ENCODE measurements at places on chromosomes 11 and 22.

GRCh38 chr11:22720457-22720856 lies 54.0 kb downstream of the GAS2 start:
- no peak for DNase-seq

DNA sequence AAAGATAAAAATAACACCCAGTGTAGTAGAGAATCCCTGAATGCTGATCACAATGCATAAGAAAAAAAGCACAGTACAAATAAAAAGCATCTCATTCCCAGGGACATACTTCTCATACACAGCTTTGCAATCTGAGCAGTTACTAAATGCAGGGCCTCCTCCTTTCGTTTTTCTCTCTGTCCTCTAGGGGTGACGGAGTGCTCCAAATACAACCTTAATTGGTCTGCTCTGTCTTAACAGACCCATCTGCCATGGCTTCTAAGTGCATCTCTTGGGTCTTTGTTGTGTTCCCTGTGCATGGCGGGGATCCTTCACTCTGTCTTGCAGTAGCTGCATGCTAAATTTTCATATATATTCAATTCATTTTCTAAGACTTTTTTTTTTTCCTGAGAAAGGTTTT lies 1114.2 kb upstream of the RAG2 start:
- no peak for DNase-seq

GRCh38 chr11:87185228-87185627 lies 147.5 kb downstream of the TMEM135 start:
- no peak for DNase-seq

DNA sequence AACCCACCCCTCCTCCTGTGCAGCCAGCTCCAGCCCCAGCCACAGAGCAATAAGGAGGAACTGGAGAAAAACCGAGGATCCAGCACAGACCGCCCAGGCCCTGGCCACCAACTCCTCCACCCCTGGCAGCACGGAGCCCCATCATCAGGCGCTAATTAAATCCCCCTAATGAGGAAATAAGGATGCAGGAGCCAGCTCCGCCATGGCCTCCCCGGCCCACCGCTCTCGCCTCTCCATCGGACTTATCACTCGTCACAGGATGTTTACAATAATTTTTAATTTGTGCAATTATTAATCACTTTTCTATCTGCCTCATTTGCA lies 42.6 kb downstream of the BUD13 start:
- DNase-seq = no peak

- no peak for DNase-seq
These were observed 14.9 kb downstream of the HEPHL1 start for GRCh38 chr11:94036096-94036495.

DNA sequence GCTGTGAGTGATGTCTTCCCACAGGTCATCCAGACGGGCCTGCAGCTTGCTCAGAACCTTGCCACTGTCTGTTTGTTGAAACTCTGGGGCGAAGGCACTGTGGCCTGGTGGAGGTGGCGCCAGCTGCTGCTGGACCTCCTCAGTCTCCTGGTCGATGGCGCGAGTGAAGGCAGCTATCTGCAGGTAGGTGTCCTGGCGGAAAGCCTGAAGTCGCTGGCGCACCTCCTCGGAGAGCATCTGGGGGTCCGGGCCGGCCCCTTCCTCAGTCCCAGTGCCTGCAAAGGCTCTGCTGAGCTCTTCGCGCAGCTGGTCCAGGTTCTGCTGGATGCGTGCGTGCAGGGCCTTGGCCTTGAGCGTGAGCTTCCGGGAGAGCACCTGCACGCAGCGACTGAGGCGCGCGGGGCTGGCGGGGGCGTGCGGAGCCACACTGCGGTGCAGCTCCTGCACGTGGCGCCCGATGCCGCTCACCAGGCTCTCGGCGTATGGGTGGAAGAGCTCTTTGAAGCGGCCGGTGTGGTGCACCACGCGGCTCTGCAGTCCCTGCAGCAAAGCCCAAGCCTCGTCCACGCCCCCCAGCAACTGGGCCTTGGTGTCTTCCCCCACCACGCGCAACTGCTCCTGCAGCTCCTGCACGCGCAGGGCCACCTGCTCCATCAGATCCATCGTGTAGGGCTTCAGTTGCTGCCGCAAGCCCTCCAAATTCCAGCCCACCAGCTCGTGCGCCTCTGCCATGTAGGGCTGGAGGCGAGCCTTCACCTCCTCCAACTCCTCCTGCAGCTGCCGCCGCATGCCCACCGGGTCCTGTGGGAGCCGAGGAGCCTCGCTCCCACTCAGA lies 1.3 kb downstream of the APOA5 start:
- DNase-seq = no peak

- DNase-seq = no peak
These were observed 935.3 kb downstream of the DLG2 start for GRCh38 chr11:84691830-84692229.

DNA sequence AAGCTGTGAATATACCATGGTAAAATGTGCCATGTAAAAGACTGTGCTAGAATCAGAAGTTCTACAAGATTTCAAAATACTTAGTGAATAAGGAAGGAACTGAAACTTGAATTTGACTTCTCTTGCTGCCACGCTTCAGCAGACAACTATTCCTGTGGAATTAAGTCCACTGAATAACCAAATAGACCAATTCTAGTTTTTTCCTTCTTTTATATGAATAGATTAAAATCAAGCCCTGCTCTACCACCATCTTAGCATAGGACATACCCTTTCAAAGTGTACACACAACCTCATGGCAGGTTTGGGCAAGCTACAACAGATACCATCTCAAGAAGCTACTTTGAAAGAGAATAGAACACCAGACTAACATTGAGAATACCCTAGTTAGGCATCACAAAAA lies 23.4 kb upstream of the CLNS1A start:
- DNase-seq = no peak

GRCh38 chr11:117217141-117218084 lies 14.5 kb downstream of the PCSK7 start:
- DNase-seq = no peak

GRCh38 chr11:59705294-59705693 lies 8.4 kb downstream of the OR10V1 start:
- DNase-seq = no peak

DNA sequence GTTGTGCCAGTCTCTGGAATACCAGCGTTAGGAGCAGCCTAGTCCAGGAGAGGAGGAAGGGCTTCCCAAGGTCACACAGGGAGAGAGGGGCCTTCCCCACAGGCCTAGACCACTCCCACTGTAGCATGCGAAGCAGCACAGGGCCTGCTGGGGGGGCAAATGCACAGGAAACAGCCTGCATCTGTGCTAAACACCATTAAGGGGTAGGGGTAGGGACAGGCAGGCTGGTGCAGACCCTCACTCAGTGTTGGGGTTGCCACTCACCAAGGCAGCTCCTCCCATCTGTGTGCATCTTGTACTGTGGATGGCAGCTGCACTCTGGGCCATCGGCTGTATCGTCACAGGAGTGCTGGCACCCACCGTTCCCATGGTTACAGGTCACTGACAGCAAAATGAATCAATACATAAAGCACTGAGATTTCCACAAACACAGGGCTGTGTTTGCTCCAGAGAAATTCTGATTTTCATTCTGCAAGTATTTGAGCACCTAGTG lies 24.9 kb downstream of the SCUBE2 start:
- DNase-seq = no peak

DNA sequence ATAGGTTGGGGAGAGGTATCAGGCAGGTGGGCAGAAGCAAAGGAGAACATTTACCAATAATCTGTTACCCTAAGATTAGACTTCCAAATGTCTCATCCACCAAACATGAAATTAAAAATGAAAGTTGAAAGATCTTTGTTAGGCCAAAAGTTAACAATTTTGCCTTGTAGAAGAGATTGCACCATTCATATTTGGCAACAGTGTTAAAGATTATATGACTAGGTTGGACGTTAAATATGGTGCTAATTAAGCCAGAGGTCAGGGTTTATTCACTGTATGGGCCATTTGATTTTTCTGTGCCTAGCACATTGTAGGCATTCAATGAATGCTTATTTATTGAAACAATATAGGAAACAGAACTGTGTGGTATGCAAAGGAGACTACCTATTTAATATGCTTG lies 126.1 kb upstream of the SLC5A12 start:
- no peak for DNase-seq

GRCh38 chr11:66951927-66952337 lies 6.3 kb downstream of the PC start:
- DNase-seq = no peak

DNA sequence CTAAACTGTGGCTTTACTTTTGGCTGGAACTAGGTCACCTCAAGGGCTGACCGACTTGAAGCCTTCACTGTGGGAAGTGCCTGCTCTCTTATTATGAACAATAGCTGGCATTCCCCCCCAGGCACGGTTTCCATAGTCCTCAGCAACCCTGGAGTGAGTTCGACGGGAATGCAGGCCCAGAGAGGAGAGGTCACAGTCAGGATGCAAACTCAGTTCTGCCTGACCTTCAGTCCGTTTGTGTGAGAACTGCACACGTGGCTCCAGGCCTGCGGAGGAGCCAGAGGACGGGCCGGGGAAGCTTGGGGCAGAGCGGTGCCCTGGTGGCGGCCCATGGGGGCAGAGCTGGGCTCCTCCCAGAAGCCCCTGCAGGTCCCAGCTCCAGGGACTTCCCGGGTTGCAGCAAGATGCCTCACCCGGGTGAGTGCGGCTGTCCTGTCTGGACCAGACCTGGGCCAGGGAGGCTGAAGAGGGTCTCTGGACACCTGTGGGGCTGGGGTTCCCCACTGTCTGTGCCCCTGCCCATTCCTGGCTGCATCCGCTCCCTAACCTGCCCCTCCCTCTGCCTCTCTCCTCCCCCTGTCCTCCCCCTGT lies 17.2 kb downstream of the SLC25A18 start:
- DNase-seq = no peak

DNA sequence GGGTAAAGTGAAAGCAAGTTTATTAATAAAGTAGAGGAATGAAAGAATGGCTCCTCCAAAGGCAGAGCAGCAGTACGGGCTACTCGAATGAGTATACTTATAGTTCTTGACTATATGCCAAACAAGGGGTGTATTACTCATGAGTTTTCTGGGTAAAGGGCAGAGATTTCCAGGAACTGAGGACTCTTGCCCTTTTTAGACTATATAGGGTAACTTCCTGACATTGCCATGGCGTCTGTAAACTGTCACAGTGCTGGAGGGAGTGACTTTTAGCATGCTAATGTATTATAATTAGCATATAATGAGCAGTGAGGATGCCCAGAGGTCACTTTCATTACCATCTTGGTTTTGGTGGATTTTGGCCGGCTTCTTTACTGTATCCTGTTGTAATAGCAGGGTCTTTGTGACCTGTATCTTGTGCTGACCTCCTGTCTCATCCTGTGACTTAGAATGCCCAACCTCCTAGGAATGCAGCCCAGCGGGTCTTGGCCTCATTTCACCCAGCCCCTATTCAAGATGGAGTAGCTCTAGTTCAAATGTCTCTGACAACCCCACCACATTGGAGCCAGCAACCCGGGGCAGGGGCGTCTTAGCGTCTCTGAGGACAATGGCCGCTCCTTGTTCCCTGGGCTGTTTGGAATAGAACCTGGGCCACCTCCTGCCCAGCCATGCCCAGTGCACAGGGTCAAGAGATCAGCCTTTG lies 34.9 kb upstream of the CD82 start:
- no peak for DNase-seq
